ENCODE measurements at places on chromosomes 3 and 15. TPM values are rescaled to one million over a fixed set of nuclear protein-coding genes. Genes with fewer than 3 reads are reported as not detected.

RPP14 gene
- total RNA-seq, result 19.0 TPM

PP2D1 gene
- total RNA-seq, result not detected

DNA sequence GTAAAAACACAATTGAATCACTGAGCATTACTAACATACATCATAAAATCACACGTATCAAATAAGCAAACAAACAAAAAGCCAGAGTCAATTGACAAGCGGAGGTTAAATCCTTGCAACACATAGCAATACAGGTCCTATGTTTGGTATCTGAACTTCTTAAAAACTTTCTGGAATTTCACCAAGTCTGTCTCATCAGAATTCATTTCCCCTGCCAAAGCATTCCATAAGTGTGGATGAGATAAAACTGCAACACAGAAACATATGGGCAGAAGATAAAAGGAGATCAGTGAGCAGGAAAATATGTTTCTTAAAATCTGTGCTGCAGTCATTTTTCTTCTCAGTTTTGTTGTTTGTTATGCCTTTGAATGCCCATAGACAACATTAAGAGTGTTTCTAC lies 1155.5 kb downstream of the TBL1XR1 start:
- peak; percentile 64 for DNase-seq

DNA sequence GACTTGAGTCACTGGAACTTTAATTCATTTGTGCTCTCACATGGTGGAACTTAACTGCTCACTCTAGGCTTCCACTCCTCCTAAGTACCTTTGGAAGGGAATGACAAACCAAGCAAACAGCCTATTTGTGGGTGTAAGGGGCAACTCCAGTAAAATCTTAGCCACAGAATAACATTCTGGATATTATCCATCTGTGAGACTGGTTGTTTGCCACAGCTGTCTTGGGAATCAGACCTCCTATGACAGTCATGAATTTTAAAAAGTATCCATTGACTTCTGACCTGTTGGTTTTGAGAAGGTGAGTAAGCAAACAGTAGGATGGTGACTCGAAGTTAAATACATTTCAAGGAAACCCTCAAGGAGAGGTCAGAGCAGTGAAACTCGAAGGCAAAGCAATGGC lies 147.3 kb upstream of the CDIN1 start:
- DNase-seq, result peak; percentile 94

- DNase-seq, result peak; percentile 87
Observed at GRCh38 chr3:7630925-7631324, 770.0 kb downstream of the GRM7 start.

DNA sequence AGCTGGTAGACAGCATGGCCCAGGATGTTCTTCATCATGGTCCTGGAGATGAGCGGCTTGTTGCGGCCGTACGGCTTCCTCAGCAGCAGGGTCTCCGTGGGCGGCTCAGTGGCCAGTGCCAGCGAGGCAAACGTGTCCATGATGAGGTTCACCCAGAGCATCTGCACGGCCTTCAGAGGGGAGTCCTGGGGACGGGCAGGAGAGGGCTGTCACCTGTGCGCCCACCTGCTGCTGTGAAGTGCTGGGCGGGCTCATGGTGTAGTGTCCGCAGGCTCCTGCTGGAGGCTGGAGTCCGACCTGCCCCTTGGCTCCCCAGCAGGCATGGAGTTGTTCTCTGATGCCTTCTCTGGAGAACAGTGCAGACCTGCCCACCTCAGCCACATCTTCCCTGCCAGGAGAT lies 21.9 kb upstream of the SEC13 start:
- no peak for DNase-seq
